Hypothalamus (tissue), 51 donors: ENCODE measurements at places on chromosomes 5 and 9.

DNA sequence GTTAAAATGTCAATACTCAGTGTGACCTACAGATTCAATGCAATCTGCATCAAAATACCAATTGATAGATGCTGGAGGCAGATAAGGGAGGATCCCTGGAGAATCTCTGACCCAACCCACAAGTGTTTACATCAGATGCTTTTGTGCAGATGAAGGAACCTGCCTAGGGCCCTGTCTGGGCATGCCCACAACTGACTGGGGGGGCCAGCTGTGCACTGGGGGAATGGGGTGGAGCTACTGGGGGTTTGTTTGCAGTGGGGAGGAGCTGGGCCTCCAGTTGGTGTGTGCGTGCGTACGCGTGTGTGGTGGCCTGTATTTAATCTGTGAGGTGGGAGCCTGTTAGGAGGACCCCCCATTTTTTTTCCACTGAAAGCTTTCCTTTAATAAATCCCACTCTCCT, 244.9 kb downstream of the TRIM36 start:
- DNase-seq = no peak

- DNase-seq = no peak
Observed at GRCh38 chr9:690517-691111, 150.9 kb upstream of the DMRT1 start.

DNA sequence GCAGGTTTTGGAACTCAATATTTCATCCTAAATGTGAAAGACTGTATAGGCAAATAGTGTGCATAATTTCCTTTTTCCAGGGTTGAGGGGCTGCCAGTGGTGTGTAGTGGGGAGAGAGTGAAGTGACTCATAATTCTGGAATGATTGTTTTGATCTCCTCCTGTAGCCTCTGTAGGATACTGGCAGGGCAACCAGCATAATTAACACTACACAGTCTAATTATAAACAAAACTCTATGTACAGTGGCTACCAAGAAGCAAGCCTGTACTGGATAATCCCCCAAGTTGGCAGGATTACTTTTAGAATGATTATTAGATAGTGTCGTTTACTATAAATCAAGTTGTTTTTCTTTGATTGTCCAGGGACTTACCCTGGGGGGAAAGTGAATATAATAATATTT, 32.2 kb downstream of the LNPEP start:
- DNase-seq = no peak

DNA sequence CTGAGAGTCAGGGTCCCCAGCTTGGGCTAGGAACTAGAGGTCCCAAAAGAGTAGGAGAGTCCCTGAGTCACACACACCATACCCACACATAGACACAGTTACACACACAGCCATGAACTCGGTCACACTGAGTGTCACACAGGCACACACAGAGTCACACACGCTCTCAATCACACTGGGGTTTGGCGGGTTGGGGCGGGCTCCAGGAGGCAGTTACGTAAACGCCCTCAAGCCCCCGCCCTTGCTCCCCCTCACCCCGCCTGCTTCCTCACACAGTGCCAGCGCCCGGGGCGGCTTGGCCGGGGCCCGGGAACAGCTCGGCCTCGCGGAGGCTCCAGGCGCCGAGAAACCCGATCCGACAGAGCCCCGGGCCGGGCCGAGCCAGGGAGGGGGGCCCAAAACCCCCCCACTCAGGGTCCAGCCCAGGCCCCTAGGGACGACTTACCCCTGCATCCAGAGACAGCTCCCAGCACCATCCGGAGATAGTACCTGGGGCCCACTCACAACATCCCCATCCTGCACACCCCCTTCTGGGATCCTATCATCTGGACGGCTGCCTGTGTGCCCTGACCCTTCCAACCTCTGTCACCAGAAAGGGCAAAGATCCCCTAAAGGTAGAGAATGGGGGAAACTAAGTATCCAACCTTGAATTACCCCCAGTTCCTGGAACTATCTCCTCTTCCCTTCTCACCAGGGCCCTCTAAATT, 3.5 kb upstream of the CNTFR start:
- DNase-seq = peak; percentile 21

- no peak for DNase-seq
Observed at GRCh38 chr5:98205691-98206461, 567.6 kb upstream of the RGMB start.

- DNase-seq = no peak
Observed at GRCh38 chr5:63760965-63761364, 201.3 kb downstream of the HTR1A start.

DNA sequence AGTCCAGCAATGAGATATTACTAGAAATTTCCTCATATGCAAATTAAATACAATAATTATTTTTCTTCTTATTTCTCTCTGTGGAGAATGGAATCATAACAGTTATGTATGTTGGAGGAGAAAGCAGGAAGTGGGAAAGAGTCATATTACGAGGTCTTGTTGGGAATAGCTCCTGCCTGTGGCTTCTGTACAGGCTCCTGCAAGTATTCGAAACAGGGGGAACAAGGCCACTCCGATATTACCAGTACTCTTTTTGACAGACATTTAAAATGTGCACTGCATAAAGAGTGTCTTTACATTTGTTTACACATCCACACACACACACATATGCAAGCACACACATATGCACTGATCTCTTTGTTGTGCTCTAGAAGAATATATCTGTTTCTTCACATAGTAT, 812.0 kb upstream of the ZNF608 start:
- DNase-seq = no peak

GRCh38 chr5:84130006-84130580, 254.6 kb downstream of the EDIL3 start:
- DNase-seq = no peak

- DNase-seq = no peak
Observed at GRCh38 chr5:57681942-57682341, 199.3 kb upstream of the ACTBL2 start.

- no peak for DNase-seq
Observed at GRCh38 chr5:69001627-69002026, 92.2 kb upstream of the SLC30A5 start.

DNA sequence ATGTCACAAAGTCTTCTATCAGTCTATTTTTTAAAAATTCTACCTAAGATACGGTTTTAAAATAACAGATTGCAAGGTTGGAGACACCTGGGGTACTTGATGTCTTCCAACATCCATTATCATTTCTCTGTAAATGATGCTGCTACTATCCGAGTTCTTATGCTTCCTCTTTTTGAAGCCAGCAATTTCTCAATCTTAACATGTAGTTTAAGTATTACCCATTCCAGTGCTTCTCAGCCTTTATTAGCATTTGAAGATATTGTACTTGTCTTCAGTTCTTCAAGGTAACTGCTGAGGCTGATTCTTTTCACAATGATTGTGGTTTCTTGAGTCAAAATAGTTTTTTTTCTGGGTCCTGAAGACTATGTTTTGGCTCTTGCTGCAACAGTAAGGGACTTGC, 96.4 kb upstream of the SELENOP start:
- no peak for DNase-seq
